ENCODE measurements at places on chromosomes 1 and 21. TPM values are rescaled to one million over a fixed set of nuclear protein-coding genes. Genes with fewer than 3 reads are reported as not detected.

SKI gene
- total RNA-seq, result 33.8 TPM

- no peak for DNase-seq
These were observed 91.2 kb downstream of the APP start for GRCh38 chr21:26079366-26079765.

- DNase-seq, result peak; percentile 6
These were observed 26.7 kb downstream of the CFH start for GRCh38 chr1:196678510-196678884.

- DNase-seq, result no peak
These were observed 63.9 kb downstream of the URB2 start for GRCh38 chr1:229689904-229690303.

- no peak for DNase-seq
These were observed 24.7 kb upstream of the ATP5PO start for GRCh38 chr21:33940164-33940880.

Data from Calu3 (cell line).